Activated T-cell treated with anti-CD3 and anti-CD28 coated beads for 4 hours (primary cell): ENCODE measurements at places on chromosomes 7 and 10.

GRCh38 chr10:102112210-102112817 is 7.9 kb downstream of the LDB1 start:
- no peak for DNase-seq

GRCh38 chr10:87511526-87511925 is 6.8 kb downstream of the MINPP1 start:
- no peak for DNase-seq

DNA sequence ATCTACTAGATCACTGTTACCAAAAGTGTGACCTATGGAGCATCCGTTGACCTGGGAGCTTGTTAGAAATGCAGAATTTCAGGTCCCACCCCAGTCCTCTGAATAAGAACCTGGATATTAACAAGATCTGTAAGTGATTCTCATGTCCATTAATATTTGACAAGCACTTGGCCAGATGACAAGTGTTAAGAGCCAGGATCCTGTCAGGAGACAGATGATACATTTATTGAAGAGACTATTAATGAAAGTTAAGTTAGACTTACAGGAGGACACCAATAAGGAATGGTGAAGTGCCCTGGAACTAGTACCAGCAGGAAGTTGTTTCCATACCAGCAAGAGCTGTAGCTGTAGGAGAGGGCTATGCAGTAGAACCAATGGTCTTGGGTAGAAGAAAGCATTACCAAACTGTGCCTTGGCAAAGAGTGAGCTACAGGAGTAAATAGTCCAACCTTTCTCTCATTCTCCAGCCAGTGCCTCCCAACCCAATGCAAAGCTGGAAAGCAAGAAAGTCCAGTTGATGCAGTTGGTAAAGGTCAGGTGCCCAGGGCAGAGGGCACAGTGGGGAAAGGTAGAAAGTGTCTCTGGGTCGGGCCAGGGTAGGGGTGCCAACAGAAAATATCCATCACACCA is 35.3 kb upstream of the ADD3 start:
- DNase-seq, result no peak

DNA sequence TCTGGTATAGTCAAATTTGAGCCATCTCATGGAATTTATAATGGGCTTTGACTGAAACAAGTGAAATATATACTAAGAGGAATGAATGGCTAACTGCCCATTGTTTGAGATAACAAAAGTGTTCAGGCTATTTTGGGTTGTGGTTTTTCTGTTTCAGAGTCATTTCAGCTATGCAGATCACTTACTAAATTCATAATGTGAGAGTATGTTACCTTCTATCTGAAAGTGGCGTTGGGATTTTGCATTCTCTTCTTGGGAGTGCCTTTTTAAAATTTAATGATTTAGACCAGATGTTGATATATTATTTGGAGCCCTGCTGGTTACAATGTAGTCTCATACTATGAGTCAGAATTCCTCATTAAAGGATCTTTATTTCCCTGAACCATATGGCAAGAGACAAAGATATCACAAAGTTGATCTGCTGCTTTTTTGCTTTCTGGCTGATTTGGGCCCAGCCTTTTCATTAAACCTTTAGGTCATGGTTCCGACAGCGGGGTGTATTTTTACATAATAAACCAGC is 10.4 kb downstream of the VCL start:
- no peak for DNase-seq

- DNase-seq, result no peak
These were observed 60.7 kb downstream of the VCL start for GRCh38 chr10:74058658-74059057.

GRCh38 chr10:76463111-76463510 is 1031.7 kb downstream of the LRMDA start:
- no peak for DNase-seq

DNA sequence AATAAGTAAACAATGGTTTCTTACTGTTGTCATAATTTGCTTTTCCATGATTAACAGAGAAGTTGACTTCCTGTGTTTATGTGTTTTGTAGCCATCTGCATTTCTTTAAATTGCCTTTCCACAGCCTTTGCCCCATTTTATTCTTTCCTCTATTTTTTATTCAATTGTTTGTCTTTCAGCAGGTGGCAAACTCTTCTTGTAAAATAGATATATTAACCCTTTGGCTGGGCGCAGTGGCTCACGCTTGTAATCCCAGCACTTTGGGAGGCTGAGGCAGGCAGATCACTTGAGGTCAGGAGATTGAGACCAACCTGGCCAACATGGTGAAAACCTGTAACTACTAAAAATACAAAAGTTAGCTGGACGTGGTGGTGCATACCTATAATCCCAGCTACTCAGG is 50.6 kb upstream of the CAPZA2 start:
- no peak for DNase-seq

DNA sequence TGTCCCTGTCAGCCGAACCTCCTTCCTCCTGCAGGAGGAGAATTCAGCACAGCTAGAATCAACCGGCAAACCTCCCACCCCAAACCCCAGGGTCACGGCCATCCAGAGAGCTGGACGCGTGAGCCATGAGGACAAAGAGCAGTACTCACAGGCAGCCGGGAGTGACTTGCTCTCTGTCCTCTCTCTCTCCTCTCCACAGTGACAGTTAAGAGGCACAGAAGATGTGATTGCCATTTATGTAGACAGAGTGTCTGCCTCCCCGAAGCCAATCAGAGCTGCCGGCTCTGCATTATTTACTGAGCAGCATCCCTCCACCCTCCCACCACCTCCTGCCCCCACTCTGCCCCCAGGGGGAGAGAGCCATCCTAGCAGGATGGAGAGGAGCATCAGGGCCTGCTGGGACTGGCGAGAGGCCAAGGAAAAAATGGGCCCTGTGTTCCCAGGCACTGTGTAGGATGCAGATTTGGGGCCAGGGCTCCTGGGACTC is 4.3 kb downstream of the DDC start:
- DNase-seq, result no peak

GRCh38 chr10:25492040-25492439 is 317.2 kb downstream of the GPR158 start:
- no peak for DNase-seq

DNA sequence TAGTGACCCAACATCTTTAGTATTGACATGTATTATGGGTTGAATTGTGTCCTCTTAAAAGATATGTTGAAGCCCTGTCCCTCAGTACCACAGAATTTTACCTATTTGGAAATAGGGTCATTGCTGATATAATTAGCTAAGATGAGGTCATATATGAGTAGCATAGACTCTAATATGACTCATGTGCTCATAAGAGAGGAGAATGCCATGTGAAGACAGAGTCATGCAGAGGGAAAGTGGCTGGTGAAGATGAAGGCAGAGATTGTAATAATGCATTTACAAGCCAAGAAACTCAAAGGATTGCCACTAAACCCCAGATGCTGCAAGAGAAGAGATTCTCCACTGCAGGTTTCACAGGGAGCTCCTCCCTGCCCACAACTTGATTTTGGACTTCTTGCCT is 496.4 kb downstream of the KIF20B start:
- DNase-seq, result no peak

DNA sequence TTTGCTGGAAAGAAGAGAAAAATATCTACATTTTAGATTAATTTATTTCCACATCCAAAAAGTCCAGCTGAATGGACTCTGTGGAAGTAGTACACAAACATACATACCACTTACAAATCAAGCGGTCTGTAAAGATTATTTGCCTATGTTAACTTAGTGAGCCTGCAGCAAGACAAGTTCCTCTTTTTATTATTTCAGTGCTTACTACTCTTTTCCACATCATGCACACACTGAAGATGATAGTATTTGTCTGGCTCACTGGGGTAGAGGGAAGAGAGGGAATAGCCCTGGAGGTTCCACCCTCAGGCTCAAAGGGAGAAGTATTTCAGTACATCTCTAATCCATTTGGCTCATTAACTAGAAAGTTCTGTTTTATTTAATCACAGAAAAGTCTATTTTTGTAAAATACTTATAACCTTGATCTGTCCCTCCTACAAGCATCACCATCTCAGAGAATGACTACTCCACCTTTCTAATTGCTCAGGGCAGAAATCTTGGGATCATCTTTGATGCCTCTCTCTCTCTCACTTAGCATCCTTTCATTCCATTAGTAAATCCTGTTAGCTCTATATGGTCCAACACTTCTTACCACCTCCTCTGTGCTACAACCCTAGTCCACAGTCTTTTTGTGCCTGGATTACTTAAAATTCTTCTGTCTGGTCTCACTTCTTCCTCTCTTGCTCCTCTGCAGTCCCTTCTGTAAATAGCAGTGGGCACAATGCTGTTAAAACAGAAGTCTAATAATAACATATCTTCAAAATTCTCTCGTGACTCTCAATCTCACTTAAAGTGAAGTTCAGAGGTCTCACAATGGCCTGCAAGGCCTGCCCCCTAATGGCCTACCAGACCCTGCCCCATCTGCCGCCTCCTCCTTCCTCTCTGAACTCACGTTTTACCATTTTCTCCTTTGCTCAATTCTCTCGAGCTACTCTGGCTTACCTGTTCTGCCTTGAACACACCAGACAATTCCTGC is 64.3 kb upstream of the CCDC6 start:
- no peak for DNase-seq

- no peak for DNase-seq
These were observed 3.0 kb downstream of the ASZ1 start for GRCh38 chr7:117424090-117424829.

DNA sequence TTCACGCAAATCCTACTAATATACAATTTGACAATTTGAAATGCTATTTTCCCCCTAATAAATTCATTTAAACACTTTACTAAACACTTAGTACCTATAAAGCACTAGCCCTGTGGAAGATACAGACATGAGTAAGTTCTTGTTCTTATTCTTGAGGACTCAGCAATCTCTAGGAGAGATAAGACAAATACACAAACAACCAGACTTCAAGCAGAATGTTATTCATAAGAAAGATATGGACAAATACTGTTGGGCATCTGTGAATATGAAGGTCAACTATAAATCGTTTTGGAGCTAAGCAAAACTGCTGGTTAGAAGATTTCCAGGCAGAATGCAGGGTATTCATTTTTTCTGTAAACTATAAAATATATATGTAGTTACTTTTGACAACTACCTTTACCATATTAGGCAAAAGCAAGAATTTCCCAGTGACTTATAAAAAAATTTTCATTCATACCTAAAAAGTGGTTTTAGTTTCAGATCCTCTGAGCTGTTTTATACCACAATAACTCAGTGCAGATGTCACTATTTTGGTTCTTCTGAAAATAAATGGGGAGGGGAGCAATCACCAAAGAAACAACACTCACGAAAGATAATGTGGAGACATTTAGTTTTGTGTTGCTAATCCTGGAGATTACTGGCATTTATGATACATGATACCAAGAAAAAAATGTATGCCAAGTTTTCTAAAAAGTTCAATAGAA is 3.8 kb downstream of the VPS41 start:
- no peak for DNase-seq

DNA sequence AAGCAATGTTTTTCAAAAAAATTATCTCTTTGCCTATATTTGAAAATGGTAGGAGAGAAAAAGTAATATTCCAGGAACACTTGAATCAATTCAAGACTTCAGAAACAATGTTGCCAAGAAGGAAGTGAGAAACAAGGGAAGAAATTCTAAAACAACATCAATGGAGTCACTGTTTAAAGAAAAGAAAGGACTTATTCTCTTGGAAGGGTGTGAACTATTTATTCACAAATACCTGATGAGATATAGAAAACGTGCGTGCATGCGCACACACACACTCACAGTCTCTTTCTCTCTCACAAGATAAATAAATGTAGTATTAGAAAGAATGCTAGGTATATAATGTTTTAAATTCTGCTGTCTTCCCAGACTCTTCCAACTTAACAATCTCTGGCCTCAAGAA is 117.2 kb upstream of the FAM133B start:
- no peak for DNase-seq

DNA sequence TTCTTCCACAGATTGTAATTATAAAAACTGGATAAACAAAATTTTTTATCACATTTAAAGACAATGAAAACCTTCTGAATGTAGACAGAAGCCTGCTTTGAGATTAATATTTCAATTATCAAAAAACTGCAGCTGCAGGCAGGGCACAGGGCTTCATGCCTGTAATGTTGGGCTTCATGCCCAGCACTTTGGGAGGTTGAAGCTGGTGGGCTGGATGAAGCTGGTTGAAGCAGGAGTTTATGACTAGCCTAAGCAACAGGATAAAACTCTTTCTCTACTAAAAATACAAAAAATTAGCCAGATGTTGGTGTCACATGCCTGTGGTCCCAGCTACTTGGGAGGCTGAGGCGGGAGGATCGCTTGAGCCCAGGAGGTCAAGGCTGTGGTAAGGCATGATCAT is 41.2 kb downstream of the PDZD8 start:
- DNase-seq, result no peak

- no peak for DNase-seq
These were observed 5.0 kb downstream of the EIF3B start for GRCh38 chr7:2359610-2360009.

GRCh38 chr10:12448729-12449391 is 99.5 kb downstream of the CAMK1D start:
- peak; percentile 63 for DNase-seq

- DNase-seq, result no peak
These were observed 274.3 kb downstream of the CCDC3 start for GRCh38 chr10:12726971-12727831.

DNA sequence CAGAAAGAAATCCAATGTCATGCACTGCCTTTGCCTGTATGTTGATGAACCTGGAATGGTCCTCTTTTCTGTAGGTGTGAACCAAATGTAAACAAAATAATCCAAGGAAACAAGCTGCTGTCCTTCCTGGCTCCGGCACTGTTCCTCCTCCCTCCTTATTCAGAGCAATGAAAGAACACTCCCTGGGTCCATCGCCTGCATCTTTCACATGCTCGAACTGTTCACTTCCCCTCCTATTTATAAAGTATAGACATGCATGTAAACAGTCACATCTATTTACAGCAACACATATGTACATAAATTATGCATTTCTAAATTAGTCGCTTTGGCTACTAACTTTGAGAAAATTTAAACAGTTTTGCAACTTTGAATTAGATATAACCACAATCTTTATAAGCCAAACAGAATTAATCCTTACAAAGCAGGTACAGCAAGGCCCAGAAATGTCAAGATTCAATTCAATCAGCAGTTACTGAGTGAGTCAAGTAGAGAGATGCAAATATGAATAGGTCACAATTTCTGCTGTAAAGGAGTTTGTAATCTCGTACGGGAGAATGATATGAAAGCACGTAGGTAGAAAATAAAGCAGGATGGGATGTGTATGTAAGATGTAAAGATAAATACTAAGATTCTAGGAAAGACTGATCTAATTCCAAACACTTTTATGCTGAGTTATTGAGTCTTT is 162.6 kb downstream of the PIP4K2A start:
- DNase-seq, result no peak

GRCh38 chr7:116449441-116449840 is 50.1 kb upstream of the CAV2 start:
- DNase-seq, result no peak
